ENCODE measurements at places on chromosomes 5 and 9. TPM values are rescaled to one million over a fixed set of nuclear protein-coding genes. Genes with fewer than 3 reads are reported as not detected.

The FAM163B gene
- total RNA-seq, result not detected

The WDR38 gene
- not detected for total RNA-seq

The TRAF1 gene
- 0.38 TPM for total RNA-seq

The PLAC8L1 gene
- not detected for total RNA-seq

The GRM6 gene
- not detected for total RNA-seq

The HTR4 gene
- not detected for total RNA-seq

The FRMD3 gene
- total RNA-seq, result 0.13 TPM

The TSC1 gene
- 22.4 TPM for total RNA-seq

The SLC22A4 gene
- 26.3 TPM for total RNA-seq

The KCNMB1 gene
- not detected for total RNA-seq

The SPINK14 gene
- total RNA-seq, result not detected

The FCN1 gene
- total RNA-seq, result not detected

The C8G gene
- total RNA-seq, result not detected

The ENG gene
- 57.4 TPM for total RNA-seq

The HAVCR1 gene
- total RNA-seq, result not detected

The WWC1 gene
- total RNA-seq, result 7.1 TPM

The GABRP gene
- total RNA-seq, result not detected

The TMOD1 gene
- total RNA-seq, result 1.3 TPM

The SCGB3A1 gene
- total RNA-seq, result not detected

The SMC2 gene
- total RNA-seq, result 13.4 TPM

The NCBP1 gene
- 28.1 TPM for total RNA-seq

The EIF4E1B gene
- not detected for total RNA-seq

The S1PR3 gene
- total RNA-seq, result 16.9 TPM

The CAMK2A gene
- total RNA-seq, result 0.51 TPM

The FOXD4 gene
- total RNA-seq, result not detected

The CCL21 gene
- not detected for total RNA-seq

The FOXD4L5 gene
- total RNA-seq, result not detected

The BHMT gene
- not detected for total RNA-seq

The NTRK2 gene
- total RNA-seq, result not detected

The DOCK2 gene
- total RNA-seq, result 10.4 TPM

The GARIN3 gene
- total RNA-seq, result not detected

The INSL6 gene
- not detected for total RNA-seq

All from GM23248 (cell line).